ENCODE measurements at places on chromosomes 2 and 18. TPM values are rescaled to one million over a fixed set of nuclear protein-coding genes. Genes with fewer than 3 reads are reported as not detected.
A peak's percentile ranks its signal among the peaks of the same experiment; 100 is the strongest.

The GTF2A1L gene
- polyA plus RNA-seq, result 0.25 TPM

The CD8B gene
- 0.88 TPM for polyA plus RNA-seq

The FIGN gene
- 14.1 TPM for polyA plus RNA-seq

The UCN gene
- 0.65 TPM for polyA plus RNA-seq

The MALL gene
- 15.2 TPM for polyA plus RNA-seq

The DOK6 gene
- 21.8 TPM for polyA plus RNA-seq

The DSG2 gene
- 55.9 TPM for polyA plus RNA-seq

The LAMA3 gene
- 2.0 TPM for polyA plus RNA-seq

The SCN9A gene
- 2.2 TPM for polyA plus RNA-seq

The IL1R1 gene
- polyA plus RNA-seq, result 31.9 TPM

DNA sequence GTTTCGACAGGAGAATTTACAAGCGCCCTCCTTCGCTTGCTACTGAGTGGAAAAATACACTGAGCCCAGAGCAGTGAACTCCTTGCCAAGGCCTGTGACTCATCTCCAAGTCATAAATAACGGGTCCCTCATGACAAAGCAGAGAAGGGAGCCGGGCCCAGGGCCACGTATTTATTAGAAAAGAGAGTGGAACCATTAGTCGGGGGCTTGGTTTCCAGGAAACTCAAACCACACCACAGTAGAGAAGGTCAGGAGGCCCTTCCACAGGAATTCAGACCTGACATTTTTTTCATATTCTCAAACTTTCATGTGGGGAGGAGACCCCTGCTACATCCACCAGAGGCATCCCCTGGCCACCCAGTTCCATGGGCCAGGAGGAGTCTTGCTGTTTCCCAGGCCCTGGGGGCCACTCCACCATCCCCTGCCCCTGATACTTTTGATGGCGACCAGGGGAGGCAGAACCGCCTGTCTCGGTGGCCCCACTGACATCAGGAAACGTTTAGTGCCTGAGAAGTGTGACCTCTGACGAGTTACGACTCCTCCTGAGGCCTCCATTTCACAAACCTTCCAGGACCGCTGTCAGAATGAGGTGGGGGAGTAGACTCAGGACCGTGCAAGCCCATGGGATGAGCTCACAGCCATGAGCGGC, 289.7 kb downstream of the DYSF start:
- DNase-seq, result no peak

DNA sequence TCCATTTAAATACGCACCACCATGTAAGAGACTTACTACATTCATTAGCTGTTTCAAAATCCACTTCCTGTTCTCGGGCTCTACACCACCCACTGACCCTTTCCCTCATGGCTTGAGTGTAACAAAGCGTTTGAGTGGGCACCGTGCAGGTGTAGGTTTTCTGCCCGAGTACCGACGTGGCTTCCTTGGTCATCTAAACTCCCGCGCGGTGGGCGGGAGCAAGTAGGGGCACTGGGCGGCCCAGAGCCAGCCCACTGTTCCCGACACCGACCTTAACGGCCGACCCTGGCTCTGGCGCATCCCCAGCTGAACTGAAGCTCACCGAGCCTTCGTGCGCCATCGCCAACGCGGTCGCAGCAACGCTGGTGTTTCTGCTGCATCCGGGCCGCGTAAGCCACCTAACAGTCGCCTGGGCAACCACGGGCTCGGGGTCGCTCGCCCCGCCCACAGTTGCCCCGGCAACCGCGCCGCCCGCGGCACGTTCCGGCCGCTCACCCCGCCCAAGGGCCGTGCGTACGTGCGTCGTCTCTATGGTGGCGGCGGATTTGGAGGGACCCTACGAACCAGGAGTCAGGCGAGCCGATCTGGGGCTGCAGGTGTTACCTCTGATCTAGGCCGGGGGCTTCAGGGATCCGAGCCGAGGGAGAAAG, at the start of the genes C2orf81 and WDR54:
TSS of gene C2orf81 (minus strand) at position 399 of the 650 bp plus-strand sequence. CDS start at position 340, 59 bp downstream.
TSS of gene WDR54 (plus strand) at position 510 of the 650 bp plus-strand sequence. CDS start 424 bp downstream, outside the sequence.
- peak; percentile 81 for DNase-seq

GRCh38 chr2:144490857-144491256, 29.1 kb downstream of the ZEB2 start:
- DNase-seq, result no peak

DNA sequence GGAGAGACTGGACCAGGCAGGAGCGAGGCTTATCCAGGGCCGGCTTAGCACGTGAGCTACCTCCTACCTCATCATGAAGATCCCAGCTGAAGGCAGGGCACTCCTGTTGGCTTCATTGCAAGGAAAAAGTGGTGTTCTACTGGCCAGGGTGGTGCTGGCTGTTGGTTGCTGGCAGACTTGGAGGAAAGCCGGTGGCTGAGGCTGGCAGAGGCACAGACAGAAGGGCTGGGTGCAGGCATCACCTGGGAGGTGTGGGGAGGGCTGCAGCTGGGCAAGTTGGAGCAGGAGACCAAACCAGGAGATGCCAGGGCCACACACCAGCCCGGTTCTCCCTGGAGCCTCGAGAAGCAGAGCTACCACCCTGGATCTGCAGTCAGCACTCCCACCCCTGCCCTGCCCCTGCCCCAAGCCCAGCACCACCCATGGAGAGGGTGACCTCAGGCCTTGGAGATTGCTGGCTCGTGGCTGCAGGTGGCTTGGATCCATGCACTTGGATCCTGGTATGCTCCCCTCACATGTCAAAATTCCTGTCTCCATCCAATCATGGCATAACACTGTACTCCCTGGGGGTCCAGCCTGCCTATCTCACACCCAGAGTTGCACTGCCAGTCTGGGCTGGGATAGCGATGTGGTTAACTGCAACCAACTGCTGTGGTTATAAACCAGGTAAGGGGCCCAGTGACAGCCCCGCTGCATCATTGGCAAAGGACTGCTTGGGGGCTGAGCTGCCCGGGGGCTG, 49.7 kb downstream of the GLI2 start:
- no peak for DNase-seq

DNA sequence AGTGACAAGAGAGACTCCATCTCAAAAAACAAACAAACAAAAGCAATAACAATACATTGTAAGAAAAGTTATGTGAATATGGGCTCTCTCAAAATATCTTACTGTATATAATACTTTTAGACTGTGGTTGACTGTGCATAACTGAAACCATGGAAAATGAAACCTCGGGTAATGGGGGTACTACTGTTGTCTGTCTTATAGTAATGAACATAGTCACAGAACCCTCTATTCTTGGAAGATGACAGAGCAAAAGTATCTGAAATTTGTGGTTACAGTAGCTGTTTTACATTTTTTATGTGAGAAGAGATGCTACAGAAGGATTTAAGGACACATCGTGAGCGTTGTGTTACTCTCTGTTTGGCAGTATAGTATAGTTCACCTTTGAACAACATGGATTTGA, 60.5 kb downstream of the MAP4K4 start:
- DNase-seq, result no peak

DNA sequence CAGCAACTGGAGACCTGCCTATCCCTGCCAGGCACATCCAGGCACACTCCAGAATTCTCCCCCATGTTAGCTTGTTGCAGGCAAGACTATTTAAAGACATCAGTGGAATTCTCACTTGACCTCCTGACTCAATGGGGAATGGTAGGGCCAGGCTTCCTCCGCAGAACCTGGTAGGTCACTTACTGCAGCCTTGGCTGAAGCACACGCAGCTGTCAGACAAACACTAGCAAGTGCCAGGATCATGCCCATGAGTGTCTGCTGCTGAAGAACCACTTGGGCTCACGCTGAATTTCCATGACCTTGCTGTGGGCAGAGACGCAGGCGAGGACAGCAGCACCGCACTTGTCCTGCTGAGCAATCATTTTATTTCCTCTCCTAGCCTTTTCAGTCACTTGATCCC, 3.2 kb downstream of the LRRC30 start:
- no peak for DNase-seq

GRCh38 chr18:78937166-78937565, 42.5 kb upstream of the SALL3 start:
- DNase-seq, result no peak

DNA sequence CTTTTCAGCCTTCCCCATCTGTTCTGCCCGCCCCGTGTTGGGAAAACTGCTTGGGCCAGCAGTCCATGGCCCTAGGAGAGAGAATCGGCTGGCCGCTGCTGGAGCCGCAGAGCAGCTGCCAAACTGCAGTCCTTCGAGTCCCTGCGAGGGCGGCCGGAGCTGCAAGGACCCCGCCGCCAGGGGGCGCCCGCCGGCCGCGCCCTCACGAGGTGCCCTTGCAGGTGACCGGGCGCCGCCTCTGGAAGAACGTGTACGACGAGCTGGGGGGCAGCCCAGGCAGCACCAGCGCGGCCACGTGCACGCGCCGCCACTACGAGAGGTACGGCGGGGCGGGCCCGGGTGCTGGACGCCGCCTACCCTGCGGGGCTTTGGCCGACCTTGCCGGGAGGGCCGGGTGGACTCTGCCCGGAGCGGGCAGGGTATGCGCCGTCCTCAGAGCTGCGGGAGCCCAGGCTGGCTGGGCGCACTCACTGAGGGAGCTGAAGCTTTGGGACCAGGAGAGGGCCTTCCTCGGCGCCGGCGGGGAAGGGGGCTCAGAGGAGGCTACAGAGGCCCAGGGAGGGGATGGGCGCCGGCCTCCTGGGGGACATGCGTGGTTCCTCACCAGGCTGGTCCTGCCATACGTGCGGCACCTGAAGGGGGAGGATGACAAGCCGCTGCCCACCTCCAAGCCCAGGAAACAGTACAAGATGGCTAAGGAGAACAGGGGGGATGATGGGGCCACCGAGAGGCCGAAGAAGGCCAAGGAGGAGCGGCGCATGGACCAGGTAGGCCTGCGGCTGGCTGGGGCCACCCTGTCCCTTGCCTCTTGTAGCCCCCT, 13.6 kb downstream of the ARID5A start:
- DNase-seq, result no peak

GRCh38 chr18:21053127-21053526, 58.5 kb downstream of the ROCK1 start:
- no peak for DNase-seq

DNA sequence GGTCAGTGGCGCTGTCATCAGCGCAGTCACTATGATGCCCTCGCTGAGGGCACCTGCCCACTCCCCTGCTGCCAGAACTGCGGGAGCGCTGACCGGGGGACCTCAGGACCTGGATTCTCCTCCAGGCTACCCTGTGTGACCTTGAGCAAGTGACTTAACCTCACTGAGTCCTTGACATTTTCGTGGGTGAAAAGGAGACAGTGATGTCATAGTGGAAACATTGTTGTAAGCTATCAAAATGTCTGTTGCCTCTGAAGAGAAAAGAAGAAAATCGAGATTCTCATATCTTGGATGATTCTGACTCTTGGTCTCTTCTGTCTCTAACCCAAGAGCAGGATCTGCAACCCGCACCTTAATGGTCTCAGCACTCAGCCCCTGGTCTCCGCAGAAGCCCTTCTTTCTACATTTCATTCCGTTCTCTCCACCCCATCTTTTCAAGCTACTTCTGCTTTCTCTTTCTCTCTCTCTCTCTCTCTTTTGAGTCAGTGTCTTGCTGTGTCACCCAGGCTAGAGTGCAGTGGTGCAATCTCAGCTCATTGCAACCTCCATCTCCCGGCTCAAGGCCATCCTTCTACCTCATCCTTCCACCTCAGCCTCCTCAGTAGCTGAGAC, 978 bp upstream of the TUBA4A start:
- DNase-seq, result no peak

GRCh38 chr2:169090133-169090820, 20.9 kb downstream of the DHRS9 start:
- DNase-seq, result no peak

DNA sequence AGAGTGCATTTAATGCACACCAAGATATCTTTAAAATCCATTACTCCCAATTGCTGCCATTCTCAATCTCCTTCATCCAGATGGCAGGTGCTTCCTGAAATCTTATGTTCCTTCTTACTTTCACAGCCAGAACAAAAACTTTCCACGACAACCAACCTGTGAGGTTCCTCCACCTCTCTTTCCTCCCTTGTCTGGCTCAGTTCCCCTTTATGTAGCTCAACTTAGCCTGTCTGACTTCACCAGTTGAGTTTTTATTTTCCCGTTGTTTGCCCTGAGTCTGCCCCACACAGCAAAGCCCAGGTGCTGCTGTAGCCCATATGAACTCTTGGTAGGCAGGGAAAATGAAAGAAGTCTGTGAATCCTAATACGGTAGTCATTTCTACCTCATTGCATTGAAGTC, 112.5 kb downstream of the MREG start:
- no peak for DNase-seq

- no peak for DNase-seq
Measured at GRCh38 chr2:23375448-23375847, 9.5 kb upstream of the KLHL29 start.

- DNase-seq, result no peak
Measured at GRCh38 chr2:190938771-190939335, 58.2 kb downstream of the GLS start.

DNA sequence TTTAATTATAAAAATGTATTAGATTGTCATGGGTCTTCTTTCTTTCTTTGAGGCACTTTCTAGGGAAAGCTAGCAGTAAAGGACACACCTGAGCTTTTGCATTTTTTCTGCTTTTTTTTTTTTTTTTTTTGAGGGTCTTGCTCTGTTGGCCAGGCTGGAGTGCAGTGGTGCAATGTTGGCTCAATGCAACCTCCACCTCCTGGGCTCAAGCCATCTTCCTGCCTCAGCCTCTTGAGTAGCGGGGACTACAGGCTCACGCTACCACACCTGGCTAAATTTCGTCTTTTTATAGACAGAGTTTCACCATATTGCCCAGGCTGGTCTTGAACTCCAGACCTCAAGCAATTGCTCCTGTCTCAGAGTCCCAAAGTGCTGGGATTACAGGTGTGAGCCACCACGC, 40.5 kb downstream of the ROCK1 start:
- no peak for DNase-seq

- DNase-seq, result peak; percentile 21
Measured at GRCh38 chr2:211930331-211930730, 608.3 kb downstream of the ERBB4 start.

GRCh38 chr2:222318026-222318711, 19.4 kb upstream of the PAX3 start:
- DNase-seq, result no peak

DNA sequence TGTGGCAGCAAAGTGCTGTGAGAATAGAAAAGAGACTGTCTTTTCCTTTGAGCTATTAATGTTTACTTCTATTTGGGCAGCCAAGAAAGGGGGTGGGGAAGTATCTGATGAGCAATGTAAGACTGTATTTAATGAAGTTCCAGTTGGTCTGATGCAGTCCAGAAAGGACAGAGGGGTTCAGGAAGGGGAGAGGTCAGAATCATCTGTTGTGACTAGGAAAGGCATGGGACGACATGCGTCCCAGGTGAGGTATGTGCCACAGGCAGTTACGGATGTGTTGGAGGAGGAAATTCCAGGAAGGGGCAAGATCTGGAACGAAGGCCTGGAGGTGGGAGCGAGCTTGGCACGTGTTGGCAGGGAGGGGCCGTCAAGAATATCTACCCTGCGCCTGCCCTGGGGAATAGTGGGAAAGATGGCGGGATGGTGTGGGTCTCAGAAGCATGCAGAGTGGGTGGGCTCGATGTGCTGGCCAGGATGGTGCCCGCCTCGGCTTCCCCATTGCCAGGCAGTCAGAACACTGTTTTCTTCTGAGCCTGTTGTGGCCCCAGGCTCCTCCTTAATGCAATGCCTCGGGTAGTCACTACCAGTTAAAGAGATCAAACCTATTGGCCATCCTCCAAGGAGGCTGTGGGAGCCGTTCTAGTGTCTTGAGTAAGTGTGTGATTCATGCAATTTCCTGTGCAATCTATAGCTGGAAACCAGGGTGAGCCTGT, 57.8 kb upstream of the TXNDC2 start:
- DNase-seq, result no peak

- no peak for DNase-seq
Measured at GRCh38 chr2:65985986-65986385, 448.9 kb upstream of the MEIS1 start.
